ENCODE measurements at places on chromosomes 4 and X.

GRCh38 chrX:48965959-48966358 is 5.7 kb downstream of the KCND1 start:
- DNase-seq, result no peak

DNA sequence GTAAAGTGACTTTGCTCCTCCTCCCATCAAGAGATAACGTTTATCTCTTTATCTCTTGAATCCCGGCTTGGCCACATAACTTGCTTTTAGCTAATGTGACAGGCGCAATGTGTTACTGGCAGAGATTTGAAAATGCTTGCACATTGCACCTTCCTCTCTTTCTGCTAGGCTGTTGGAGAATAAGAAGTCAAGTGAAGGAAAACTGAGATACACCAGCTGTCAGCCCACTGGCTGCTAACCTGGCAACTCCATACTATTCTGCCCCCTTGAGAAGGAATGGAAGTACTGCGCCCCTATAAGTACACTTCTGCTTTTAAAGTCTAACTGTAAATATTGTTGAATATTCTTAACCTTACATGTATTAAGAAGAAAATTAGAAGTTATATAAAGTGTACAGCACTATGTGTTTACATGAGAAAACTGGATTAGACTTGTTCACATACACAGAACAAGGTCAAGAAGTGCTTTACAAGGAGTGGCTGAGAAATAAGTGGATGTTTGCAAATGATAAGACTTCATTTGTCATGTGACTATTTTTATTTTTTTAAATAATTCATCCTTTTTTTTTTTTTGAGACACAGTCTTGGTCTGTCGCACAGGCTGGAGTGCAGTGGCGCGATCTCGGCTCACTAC is 424.5 kb upstream of the CTSO start:
- no peak for DNase-seq

DNA sequence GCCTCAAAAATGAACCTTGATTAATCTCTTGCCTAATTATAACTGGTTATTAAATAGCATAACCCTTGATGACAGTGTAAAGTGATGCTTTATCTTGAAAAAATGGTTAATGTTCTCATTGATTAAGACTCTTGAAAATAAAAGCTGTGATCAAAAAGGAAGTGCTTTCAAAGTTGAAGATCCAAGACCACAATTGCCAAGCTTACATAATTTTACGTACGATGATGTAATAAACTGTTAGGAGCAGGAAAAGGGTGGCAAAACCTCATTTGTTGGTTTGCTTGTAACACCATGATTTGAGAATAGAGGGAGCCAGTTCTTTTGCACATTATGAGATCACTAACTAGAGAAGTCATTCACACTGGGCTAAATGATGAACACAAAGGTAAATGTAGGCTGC is 322.2 kb downstream of the ADGRL3 start:
- DNase-seq, result no peak

DNA sequence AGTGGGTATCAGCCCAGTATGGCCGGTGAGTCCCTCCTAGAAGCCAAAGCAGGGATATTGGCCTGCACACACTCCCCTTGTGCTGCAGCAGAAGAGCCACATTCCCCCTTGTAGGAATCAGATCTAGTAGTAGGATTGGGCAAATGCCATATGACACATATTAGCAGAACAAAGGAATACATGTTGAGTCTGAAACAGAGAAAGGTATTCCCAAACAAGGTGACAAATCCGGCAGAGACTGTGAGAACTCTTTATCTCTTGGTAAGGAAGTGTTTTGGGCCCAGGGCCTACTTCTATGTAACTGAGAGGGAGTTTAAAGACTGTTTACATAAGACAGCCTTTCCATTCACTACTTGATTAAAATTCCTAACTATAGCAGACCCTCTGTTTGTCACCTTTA is 1382.0 kb downstream of the FAM133A start:
- DNase-seq, result no peak

- no peak for DNase-seq
Observed at GRCh38 chr4:48967631-48968030, 18.4 kb upstream of the CWH43 start.

DNA sequence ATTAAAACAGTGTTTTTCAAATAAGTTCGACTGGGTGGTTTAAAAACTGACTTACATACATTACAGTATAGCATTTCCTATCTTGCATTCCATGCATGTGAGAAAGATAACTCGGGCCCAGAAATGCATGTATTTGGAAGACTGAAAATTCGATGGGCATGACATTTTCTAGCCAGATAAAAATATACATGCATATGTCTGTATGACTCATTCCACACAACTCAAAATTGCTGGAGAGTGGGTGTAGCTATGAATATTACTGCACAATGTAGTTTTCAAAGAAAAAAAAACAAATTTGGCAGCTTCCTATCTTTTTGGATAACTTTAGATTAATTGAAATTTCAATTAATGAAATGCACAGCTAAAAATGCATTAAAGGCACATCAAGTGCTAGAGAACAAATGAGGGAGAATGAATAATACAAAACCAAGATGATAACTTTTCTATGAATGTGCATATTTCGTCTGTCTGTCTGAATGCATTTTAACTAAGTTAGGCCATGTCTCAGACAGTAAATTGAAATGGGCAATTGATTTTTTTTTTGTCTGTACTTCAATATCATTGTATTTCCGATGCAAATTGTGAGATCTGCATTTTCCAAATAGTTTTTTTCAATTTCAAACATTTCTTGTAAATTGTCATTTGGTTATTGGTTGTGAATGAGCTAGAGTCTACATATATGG is 54.5 kb upstream of the GABRA2 start:
- peak; percentile 62 for DNase-seq

DNA sequence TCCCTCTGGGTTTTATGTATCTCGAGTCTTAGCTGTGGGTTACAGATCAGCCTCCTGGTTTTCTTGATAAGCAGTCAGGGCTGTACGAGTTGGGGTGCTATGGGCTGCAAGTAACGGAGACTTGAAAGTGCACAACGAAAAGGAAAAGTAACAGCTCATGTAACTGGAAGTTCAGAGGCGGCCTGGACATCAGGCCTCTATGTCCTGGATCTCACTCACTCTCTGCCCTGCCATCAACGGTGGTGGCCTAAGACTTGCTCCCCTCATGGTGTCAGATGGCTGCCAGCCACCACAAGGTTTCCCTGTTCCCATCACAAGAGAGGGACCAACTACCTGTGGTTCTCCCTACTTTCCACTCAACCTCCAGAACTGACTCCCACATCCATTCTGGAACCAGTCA is 4.8 kb downstream of the PPP2R2C start:
- no peak for DNase-seq

GRCh38 chr4:110108960-110109359 is 89.5 kb downstream of the ELOVL6 start:
- DNase-seq, result no peak

- peak; percentile 35 for DNase-seq
Observed at GRCh38 chrX:18424482-18425198, 768 bp upstream of the CDKL5 start.

- no peak for DNase-seq
Observed at GRCh38 chrX:131675596-131676194, 131.8 kb downstream of the OR13H1 start.

- no peak for DNase-seq
Observed at GRCh38 chr4:78659264-78659663, 107.7 kb downstream of the ANXA3 start.

DNA sequence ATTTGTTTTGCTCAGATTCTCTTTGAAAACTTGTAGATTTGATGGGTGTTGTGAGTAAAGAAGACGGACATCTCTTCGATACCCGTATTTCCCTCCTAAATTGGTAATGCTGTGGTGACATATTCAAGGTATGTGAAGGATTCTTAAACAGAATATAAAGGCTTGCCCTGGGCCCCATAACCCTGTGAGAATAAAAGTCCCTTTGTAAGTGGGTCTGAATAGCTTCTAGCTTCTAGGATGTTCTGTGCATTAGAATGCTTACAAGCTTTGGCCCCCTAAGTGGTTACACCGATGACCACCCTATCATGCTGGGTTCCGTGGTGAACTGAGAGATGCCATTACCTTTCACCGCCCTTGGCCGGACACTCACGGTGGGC is 574 bp upstream of the MOB1B start:
- peak; percentile 6 for DNase-seq

- DNase-seq, result no peak
Observed at GRCh38 chrX:11386812-11387211, 93.6 kb downstream of the AMELX start.

- peak; percentile 11 for DNase-seq
Observed at GRCh38 chr4:176350671-176351070, 30.9 kb downstream of the SPCS3 start.

- DNase-seq, result no peak
Observed at GRCh38 chrX:154595559-154596249, 10.8 kb downstream of the CTAG1A start.

- no peak for DNase-seq
Observed at GRCh38 chr4:70818173-70818855, 21.4 kb downstream of the GRSF1 start.

DNA sequence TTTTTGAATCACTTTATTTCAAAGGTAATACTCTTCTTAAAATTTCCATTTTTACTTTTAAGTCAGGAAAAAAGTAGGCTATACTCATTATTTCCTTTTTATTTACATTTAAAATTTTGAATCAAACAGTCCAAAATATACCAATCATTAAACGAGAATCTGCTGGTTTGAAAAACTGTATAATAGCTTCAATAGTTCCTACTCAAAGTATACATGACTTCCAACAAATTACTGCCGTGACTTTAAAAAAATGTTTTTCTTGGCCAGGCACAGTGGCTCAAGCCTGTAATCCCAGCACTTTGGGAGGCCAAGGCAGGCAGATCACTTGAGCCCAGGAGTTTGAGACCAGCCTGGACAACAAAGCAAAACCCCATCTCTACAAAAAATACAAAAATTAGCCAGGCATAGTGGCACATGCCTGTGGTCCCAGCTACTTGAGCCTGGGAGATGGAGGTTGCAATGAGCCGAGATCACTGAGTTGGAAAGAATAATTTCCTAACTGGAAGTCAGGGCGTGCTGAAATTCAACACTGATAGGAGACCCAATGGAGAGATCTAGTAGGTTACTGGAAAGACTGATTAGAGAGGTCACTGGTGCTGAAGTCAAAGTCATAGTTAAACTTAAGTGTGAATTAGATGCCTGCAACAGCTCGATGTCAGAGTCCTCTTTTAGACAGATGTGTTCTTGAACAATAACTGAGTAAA is 9.0 kb downstream of the KLHL8 start:
- DNase-seq, result no peak

DNA sequence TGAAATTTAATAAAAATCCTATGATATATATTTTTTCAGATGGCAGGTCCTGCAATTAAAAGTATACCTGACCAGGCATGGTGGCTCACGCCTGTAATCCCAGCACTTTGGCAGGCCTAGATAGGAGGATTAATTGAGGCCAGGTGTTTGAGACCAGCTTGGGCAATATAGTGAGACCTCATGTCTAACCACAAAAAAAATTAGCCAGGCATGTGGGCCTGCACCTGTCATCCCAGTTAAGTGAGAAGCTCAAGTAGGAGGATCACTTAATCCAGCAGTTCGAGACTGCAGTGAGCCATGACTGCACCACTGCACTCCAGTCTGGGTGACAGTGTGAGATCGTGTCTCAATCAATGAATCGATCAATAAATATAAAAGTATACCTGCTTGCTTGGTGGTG is 2.5 kb downstream of the OCIAD2 start:
- no peak for DNase-seq

- DNase-seq, result no peak
Observed at GRCh38 chr4:2930758-2931511, 32.3 kb downstream of the NOP14 start.

DNA sequence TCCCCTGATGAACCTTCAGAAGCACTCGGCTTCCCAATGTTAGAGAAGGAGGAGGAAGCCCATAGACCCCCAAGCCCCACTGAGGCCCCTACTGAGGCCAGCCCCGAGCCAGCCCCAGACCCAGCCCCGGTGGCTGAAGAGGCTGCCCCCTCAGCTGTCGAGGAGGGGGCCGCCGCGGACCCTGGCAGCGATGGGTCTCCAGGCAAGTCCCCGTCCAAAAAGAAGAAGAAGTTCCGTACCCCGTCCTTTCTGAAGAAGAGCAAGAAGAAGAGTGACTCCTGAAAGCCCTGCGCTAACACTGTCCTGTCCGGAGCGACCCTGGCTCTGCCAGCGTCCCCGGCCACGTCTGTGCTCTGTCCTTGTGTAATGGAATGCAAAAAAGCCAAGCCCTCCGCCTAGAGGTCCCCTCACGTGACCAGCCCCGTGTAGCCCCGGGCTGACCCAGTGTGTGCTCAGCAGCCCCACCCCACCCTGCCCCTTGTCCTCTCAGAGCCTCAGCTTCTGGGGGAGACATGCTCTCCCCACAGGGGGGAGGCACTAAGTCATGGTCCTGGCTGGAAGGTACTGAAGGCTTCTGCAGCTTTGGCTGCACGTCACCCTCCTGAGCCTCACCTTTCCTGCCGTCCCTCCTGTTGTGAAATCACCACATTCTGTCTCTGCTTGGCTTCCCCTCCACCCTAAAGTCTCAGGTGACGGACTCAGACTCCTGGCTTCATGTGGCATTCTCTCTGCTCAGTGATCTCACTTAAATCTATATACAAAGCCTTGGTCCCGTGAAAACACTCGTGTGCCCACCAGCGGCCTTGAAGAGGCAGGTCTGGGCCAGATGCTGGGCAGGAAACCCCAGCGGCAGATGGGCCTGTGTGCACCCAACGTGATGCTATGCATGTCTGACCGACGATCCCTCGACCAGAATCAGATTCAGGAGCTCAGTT is 34.7 kb downstream of the NOP14 start:
- no peak for DNase-seq

DNA sequence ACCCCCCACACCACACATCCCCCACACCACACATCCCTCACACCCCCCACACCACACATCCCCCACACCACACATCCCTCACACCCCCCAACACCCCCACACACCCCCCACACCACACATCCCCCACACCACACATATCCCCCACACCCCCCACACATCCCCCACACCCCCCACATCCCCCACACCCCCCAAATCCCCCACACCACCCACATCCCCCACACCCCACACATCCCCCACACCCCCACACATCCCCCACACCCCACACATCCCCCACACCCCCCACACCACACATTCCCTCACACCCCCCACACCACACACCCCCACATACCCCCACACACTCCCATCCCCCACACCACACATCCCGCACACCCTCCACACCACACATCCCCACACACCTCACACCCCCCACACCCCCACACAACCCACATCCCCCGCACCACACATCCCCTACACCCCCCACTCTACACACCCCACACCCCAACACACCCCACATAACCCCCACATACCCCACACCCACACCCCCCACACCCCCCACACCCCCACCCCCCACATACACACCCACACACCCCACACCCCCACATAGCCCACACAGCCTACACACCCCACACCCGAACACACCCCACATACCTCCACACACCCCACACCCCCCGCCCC is 172.9 kb downstream of the DCLK2 start:
- DNase-seq, result no peak

DNA sequence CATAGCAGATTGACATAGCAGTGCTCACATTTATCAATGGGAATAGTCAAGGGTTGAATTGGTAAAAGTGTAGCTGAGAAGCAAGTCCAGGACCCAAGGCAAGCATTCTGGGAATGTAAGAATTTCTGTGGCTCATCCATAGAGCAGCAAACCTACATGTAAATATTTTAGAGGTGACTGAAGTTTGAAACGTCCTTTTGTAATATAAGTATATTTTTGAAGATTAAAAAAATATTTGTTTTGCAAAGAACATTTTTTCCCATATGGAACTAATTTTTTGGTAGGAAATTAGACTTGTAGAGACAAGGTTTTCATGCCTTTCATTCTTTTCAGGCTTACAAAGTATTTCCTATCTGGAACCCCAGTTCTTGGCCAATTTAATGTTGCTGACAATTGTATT is 104.0 kb downstream of the TEX13A start:
- no peak for DNase-seq
